ENCODE measurements at places on chromosomes 7 and 10.

- no peak for DNase-seq
Observed at GRCh38 chr10:27390681-27391080, 113.4 kb upstream of the RAB18 start.

GRCh38 chr7:2266911-2267310 is 24.9 kb downstream of the NUDT1 start:
- DNase-seq: no peak

GRCh38 chr7:12025246-12025645 is 185.8 kb upstream of the TMEM106B start:
- no peak for DNase-seq

DNA sequence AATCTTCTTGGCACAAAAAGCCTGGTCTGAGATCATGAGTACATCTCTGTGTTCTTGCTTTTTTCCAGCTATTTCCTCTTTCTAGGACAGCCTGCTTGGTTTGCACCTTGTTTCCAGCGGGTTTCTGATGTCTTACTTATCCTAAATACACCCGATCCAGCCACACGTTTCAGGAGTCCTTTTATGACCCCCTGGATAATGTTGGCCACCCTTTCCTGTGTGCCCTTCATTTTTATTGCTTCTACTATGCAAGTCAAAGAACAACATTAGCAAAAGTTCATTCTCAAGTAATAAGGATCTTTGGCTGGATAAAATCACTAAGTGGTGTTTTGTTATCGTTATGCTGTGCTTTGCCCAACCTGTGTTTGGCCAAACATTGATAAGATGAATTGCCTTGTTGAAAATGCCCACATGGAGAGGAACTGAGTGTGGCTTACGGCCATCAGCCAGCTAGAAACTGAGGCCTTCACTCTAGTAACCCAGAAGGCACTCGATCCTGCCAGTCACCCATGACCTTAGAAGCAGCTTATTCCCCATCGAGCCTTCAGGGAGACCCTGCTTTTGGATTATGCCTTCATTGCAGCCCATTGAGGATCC is 28.7 kb upstream of the AKR1C1 start:
- no peak for DNase-seq

GRCh38 chr7:147509035-147509501 is 1081.5 kb upstream of the C7orf33 start:
- DNase-seq: no peak

GRCh38 chr10:12564173-12564572 is 214.8 kb downstream of the CAMK1D start:
- no peak for DNase-seq

GRCh38 chr10:62779487-62780248 is 24.9 kb upstream of the ADO start:
- no peak for DNase-seq

DNA sequence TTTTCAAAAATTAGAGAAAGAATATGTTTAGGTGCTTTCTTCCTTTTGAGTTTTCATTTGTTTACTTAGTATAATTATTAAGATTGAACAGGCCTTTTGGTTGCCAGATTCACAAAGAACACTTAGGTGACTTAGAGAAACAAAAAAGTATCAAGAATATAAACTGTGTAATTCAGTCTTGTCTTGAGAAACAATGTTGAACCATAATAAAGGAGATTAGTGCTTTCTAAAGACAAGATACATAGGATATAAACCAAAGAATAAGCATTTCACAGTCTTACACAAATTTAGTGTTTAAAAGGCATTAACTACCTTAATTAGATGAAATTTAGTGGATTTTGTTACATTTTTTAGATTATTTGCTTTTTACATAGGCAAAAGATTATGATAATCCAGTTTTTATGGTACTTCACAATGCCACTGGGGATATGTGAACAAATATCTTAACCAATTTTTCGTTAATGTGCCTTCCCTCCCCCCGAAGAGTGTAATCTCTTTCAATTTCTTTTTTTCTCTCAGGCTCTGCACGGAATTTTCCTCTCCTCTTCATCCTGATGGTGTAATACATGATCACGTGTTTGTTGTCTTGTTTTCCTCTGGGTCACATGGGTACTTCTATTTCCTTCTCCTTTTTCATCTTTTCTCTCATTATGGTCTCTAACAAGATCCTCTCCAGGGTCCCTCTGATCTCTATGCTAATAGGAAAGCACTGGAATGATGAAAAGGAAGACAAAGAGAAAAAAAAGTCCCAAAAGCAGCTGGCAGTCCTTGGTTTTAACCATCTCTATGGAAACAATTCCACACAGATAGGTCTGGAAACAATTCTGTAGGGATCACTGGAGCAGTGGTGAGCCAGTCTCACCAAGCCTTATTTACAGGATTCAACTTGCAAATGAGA is 3.7 kb upstream of the HNRNPH3 start:
- no peak for DNase-seq

GRCh38 chr7:71988201-71988600 is 423.9 kb downstream of the CALN1 start:
- DNase-seq: no peak

DNA sequence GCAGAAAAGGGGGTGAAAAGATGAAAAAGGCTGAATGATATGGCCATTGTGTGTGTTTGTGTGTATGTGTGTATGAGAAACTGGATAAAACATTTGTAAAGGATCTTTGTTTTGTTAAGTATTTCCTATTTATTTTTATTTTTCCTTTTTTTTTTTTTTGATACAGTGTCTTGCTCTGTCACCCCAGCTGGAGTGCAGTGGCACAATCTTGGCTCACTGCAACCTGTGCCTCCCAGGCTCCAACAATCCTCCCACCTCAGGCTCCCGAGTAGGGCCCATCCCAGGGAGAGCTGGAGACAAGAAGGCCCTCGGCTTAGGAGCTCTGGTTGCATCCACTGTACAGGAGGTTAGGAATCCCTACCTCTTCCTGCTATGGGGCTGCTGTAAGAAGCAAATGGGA is 6.9 kb upstream of the CALML5 start:
- DNase-seq: no peak
